Activated T-helper 1 cell treated with anti-CD3 and anti-CD28 coated beads, Interleukin-2, amount 50 U/mL, for 16 hours (primary cell): ENCODE measurements at places on chromosomes 2 and 18.

GRCh38 chr18:75625966-75626365, 198.5 kb upstream of the SMIM21 start:
- no peak for DNase-seq

DNA sequence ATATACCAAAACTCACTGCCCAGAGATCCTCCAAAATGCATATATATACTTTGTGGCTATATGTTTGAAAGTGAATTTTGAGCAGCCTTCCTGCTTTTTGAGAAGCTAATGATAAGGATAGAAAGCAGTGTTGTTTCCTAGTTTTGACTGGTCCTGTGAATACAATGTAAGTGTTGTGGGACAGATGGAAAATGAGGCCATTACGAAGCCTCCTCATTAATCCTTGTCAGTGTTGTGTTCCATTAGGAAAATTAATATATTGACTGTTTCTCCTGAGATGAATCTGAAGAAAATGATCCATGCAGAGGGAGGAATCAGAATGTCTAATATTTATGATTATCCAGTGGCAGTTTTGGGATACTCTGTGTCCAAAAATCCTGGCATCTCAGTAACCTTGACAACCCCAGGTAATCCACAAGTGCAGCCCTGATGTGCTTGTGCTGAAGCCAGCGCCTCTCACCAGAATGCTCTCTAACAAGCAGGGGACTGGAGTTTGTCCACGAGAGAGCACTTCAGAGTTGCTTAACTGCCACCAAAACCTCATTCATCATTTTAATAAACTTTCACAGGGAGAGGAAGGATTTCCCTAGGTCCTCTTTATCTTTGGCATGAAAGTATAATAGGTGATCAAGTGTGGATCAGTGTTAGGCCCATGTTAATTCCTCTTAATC, 418.6 kb downstream of the CMPK2 start:
- DNase-seq, result no peak

DNA sequence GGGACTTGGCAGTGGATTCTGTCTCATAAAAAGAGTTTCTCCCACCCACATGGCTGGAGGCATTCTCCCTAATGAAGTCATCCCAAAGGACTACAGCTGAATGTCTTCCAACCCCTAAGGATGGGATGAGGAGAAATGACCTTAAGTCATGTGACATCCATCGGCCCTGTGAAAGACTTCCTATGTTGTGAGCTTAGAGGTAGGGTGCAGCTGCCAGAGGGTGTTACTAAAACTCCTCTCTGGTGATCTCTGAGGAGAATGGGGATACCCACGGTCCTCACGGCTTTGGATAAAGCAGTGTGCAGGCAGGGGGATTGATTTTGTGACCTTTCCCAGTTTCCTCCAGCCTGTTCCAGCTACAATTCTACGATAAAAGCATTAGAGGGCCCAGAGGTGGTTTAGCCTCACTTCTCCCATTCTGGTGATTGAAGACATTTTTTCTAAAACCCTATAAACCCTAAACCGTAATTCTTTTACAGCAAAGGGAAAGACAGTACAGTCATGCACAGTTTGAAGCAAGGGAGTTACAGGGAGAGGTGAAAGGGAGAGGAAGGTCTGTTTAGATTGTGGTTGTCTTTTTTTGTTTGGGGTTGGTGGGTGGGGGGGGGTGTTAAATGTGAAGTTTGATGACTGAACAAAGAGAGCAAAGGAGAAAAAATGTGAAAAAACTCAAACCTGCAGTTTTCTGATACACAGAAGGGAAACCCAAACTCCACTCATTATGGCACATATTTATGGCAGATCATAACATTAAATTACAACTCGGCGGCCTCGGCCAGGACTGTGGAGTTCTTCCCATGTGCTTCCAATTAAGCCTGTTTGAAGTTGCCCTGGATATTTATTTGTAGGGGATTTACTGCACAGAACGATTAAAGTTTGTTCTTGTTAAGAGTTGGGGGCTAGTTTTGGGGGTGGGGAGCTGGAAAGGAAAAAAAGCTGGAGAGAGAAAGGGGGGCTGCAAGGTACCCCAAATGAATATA, 26.6 kb upstream of the SLC14A2 start:
- DNase-seq, result no peak

DNA sequence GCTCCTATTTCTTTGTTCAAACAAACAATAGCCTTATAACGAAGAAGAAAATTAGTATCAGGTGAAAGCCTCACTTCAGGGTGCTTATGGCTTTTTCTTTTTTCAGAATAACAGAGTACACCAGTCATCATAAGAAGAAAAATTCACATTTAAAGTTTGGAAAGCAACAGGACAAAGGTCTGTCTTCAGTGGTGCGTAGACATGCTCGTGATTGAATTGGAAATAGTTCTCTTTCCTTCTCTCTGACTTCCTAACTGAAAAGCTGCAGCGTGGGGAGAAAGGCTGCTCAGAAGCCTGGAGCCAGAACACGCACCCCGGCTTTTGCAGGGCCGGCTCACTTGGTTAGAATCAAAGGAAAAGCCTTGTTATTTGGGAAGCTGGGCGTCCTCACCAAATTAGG, 127.6 kb upstream of the ZNF516 start:
- DNase-seq, result no peak

DNA sequence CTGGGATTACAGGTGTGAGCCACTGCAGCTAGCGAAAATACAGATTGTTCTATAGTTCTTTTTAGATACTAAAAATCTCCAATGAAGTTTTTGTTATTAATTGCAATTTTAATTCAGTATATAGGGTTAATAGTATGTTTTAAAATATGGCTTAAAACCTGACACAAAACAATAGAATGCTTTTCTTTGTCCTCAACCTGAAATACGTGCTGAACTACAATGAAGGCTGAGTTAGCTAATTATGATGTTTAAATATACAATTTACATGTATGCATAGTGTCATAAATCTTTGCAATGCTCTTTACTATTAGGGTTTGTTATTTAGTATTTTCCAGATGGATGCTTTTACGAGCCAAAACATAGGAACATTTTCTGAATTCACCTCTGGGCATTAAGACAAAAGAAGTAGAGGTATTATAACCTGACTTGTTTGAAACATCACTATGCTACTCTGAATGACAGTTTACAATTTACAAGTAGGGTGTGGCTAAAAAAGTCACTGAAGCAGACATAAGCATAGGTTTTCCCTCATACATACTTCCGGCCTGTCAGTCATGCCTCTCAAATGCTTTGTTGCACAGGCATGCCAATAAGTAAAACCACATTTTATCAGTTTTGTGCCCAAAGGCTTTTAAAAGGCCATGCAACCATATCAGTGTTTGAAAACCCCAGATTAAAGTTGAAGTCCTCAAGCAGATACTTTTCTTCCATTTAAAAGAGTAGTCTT, 168.3 kb downstream of the OTX1 start:
- no peak for DNase-seq

- DNase-seq, result no peak
Observed at GRCh38 chr2:236293241-236293810, 29.1 kb upstream of the ASB18 start.

- no peak for DNase-seq
Observed at GRCh38 chr2:142052220-142052863, 78.5 kb downstream of the LRP1B start.

DNA sequence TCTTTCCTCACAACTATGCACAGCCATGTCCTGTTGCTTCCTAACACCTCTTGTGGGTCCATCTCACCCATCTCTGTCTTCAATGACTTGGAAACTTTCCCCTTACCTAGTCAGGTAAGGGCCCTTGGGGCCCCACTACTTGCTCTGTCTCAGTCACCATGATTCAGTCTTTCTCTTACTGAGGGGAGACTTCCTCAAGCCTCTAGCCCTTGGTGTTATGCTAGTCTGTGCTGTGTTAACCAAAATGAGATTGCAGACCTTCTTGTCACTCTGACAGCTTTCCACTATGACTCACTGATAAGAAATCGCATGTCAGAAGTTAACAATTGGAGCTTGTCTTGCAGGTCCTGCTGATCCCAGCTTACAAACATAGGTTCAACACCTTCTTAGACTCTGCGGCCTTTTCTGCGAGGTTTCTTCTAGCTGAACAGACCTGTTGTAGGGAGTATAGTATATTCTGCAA, 65.3 kb downstream of the WDR75 start:
- DNase-seq, result no peak

DNA sequence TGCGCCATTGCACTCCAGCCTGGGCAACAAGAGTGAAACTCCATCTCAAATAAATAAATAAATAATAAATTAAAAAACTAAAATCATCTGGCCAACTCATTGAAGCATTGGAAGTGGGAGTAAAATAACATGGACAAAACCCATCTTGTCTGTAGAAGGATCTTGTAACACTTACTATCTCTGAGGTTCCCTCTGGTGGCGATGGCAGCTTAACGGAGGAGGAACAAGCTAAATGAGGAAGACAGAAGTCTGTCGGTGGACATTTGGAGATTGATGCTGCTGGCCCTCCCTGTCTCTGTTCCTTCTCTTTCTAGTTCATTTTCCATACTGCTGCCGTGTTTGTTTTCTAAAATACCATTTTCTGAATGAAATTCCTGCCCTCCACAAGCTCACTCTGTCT, 43.4 kb downstream of the ZCCHC2 start:
- no peak for DNase-seq

DNA sequence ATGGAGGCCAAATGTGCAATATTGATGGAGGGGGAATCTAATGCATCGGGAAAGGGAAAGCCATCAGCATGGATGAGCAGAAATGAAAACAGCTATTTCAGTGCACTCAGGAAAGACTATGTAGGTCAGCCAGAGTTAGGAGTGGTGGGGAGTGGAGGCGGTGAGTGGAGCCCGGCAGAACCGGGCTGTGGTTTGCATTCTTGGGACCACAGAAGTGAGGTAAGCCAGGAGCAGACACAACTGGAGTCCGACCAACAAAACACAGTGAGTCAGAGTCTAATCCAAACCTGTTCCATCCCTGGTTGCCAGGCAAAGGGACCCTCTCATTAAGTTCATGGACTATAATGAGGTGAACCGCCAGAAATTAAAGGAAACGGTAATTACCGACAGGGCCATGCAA, 61.1 kb upstream of the RAB12 start:
- no peak for DNase-seq

- DNase-seq, result no peak
Observed at GRCh38 chr2:74975016-74975415, 16.6 kb downstream of the POLE4 start.

DNA sequence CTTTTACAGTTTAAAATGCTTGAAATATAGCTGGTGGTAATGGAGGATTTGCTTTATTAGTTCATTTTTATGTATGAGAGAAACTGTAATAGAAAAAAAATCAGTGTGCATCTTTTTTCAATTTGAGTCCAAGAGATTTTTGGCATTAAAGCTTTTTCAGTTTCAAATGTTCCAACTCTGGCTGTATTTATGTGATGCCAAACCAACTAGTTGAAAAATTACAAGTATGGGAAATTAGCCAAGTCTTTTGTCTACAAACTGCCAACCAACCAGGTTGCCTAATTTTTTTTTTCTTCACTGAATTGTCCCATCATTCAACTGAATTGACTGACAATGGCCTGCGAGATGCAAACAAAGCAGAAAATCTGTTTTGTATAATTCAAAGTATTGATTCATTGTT, 95.7 kb downstream of the ICOS start:
- DNase-seq, result no peak

DNA sequence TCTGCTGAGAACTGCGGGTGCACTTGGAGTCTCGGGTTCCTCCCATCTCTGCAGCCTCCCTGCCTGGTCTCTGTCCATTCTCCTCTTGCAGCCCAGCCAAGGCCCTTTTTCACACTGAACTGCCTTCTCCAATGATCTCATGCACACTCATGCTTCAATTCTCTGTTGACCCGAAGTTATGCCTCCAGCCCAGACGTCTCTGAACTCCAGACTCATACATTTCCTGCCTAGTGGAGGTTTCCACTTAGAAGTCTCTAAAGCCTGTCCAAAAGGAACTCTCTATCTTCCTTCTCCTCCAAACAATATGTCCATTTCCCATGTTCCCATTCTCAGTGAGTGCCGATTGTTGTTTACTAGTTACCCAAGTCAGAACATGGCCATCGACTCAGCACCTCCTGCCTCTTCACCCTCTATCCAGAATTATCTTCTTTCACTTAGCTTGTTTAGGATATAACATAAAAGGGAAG, 155.2 kb downstream of the IRS1 start:
- DNase-seq, result no peak

- no peak for DNase-seq
Observed at GRCh38 chr18:9032519-9032918, 70.0 kb upstream of the NDUFV2 start.

- DNase-seq, result no peak
Observed at GRCh38 chr2:196967116-196967515, 40.6 kb upstream of the PGAP1 start.

DNA sequence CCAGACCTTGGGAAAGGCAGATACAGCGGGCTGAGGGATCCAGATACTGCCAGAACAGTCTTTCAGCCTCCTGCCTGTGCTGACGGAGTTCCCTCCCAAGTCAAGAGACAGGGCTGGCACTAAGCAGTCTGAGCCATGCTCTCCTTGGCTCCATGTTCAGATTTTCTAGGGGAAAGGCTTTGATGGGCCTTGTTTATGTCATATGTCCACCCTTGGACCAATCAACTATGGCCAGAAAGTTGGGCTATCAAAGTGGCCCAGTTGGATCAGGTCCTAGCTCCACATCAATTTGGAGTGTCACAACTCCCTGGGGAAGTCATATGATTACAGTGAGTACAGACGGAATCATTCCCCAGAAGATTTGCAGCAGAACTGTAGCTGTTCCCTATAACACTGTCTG, 152.0 kb downstream of the GREB1L start:
- DNase-seq, result no peak
